NB4 (cell line): ENCODE measurements at places on chromosomes 6 and 20.
A peak's percentile ranks its signal among the peaks of the same experiment; 100 is the strongest.

GRCh38 chr6:131949620-131949908, 1.6 kb downstream of the CCN2 start:
- no peak for DNase-seq

DNA sequence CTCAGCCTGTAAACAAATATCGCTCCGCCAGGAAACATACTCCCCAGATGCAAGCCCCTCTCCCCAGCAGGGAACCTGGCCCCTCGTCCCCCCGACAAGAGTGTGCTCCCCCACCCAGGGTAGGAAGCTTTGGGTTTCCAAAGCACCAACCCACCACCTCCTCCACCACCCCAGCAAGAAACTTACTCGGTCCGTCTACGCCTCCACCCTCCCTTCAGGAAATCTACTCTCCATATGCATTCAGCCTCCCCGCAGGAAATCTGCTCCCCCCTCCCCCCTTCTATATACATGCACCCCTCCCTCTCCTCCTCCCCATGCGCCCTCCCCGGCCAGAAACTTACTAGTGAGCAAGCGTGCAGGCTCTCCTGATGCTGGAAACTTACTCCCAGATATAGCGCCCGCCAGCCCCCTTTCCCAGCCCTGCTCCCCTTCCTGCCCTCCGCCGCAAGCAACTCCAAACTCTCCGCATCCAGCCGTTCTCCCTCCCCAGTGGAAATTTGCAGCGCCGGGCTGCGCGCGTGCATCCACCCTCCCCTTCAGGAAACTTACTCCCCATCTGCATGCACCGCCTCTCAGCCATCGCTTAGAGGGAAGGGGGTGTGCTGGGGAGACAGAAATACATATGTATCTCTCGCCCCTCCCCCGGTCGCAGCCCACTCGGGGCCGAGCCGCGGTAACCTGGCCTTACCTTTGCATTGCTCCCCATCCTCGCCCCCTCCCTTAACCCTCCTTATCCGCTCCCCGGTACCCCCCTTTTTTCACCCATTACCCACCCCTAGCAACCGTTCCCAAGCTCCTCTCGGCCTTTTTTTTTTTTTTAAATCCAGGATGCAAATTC, at the start of gene TRERF1:
TSS of gene TRERF1 (minus strand) at position 594 of the 838 bp plus-strand sequence. CDS start 182,336 bp downstream, outside the sequence.
- peak; percentile 94 for DNase-seq

- no peak for DNase-seq
These were observed 1.6 kb upstream of the SLC32A1 start for GRCh38 chr20:38722683-38723016.

DNA sequence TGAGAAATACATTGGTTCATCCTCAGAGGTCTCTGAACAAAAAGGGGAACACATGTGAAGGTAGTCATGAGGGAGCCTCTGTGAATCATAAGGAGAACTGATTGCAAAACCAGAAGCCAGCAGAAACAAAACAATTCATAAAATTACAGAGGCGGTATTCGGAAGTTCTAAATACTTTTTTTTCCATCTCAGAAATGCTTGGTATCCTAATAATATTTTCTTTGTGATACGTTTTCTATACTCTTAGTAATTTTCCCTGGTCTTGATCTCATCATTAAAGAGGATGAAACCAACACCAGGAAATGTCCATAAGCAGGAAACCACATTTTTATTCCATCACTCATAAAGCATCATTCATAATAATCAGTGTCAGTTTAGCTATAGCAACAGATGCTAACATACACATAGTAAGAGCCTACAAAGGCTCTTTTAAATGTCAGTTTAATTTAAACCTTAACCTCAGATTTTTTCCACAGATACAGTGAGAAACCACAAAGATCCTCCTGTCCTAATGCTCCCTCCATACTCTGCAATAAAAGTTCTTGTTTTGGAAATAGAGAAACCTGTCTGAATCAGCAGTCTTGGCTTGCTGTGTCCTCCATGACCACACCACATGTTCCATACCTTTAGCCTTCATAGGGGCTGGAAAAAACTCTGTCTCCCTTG, 29.2 kb downstream of the SGK1 start:
- DNase-seq, result peak; percentile 89

DNA sequence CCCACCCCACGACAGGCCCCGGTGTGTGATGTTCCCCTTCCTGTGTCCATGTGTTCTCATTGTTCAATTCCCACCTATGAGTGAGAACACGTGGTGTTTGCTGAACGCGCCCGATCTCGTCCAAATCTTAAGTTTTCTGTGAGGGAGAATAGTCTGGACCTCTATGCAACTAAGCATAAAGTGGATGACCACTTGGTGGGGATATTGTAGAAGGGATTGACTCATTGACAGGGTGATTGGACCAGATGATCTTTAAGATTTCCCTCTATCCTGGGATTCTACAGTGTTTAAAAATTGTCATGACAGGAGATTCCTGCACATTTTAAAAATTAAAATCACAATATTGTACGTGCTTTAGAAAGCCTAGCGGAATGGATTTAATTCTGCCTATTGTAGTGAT, 141.3 kb downstream of the TRMT11 start:
- DNase-seq, result peak; percentile 15

DNA sequence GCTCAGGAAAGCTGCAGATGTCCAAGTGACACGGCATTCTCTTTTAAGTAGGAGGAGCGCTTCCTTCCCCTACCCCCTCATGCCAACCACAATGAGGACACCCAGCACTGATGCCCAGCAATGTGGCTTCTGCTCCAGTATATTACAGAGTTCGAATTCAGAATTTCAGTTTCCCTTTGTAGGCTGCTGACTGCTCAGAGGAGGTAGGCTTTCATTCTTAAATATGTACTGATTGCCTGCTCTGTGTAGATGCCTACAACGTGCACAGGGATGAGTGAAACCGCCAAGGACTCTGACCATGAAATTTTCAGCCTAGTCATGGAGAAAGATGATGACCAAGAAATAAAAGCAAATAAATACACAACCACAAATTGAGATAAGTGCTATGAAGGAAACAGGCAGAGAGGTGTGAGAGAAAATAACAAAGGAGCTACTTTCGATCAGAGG, 50.9 kb upstream of the TNFAIP3 start:
- no peak for DNase-seq

DNA sequence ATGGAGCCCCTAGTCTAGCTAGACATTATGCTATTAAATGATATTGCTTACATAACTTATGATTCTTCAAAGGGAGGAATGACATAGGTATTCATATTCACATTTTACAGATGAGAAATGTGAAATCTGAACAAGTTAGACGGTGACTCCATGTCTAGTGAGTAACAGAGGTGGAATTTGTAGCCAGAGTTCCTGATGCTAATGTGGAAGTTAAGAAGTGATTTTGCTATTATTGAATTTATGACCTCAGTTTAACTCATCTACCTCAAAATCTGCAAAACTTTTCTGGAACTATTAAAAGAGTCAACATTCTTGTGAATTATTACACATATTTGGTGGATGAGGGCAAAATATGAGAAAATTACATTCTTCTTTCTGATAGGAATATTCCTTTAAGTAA, 347.6 kb upstream of the MMS22L start:
- no peak for DNase-seq

- DNase-seq, result no peak
These were observed 71.3 kb downstream of the TTLL2 start for GRCh38 chr6:167396068-167396658.
